ENCODE measurements at places on chromosomes 7 and 10.

- DNase-seq: no peak
Measured at GRCh38 chr10:13784067-13784466, 197.3 kb downstream of the PRPF18 start.

GRCh38 chr10:76130892-76131291 lies 699.5 kb downstream of the LRMDA start:
- no peak for DNase-seq

DNA sequence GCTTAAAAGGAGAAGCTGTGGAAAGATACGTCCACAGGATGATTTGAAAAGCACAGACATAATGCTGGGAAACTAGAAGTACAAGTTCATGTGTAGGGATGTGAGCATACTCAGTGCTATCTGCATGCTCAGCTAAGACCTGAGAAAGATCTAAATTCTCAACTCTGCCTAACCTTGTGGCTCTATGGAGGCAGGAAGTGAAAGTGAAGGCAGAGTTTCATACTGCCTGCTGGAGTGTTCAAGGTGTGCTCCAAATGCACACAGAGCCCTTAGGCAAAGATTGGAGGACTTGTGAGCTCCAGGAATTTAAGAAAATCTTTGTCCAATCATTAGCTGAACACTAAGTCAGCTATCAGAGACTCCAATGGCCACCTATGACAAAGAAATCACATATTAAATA lies 190.9 kb downstream of the RNLS start:
- no peak for DNase-seq

DNA sequence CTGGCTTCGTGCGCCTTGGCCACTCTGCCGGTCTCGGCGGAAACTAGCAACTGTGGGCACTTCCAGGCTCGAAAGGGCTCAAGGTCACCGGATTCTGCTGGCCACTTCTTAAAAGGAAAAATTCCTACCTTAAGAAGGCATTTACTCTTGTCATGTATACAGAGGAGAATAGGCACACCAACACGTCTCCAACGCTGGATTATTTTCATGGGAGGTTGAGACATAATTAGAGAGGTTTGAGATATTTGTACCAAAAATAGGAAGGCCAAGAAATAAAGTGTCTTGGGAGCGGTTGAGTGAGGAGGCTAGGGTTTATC lies 4.5 kb upstream of the CYP26A1 start:
- no peak for DNase-seq

DNA sequence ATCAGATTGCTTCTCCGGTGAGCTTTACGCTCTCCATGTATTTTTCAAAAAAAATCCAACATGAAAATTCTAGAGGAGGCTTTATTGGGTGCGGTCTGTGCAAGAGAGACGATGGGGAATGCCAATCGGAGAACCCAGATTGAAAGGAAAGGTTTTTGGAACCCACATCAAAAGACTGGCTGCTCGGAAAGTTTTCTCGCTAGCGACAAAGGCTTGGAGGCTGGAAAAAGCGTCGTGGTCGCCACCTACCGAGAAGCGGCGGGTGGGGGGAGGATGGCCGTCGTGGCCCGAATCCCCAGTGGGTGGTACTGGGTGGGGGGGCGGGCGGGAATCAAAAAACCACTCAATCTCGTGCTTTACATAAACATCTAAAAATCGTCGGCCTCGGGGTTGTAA lies 1.1 kb upstream of the GTF2I start:
- peak; percentile 38 for DNase-seq

DNA sequence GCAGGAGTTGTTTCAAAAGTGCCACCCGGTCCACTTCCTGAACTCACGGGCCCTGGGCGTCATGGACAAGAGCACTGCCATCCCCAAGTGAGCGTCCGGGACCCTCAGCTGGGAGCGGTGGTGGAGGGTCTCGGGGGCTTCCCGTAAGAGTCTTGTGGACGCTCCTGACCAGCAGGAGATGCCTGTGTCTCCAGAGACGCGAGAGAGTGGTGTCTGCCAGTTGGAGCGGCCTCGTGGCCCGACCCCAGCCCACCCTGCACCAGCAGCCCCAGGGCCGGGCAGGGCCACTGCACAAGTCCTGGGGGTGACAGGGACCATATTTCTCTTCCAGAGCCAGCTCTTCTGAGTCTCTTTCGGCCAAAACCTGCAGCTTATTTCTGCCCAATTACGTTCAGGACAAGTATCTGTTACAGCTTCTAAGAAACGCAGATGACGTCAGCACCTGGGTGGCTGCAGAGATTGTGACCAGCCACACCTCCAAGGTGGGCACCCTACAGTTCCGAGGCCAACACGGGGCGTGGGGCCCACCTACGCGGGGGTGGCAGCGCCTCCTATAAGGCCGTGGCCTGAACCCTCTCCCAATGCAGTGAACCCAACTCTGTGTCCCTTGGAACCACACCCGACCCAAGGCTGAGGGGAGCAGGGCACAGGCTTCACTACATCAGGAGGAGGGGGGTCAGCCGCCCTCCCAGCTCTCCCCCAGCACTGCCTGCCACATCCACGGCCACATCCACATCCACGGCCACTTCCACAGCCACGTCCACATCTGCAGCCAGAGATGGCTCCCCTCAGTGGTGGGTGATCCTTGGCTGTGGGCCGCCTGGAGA lies 16.2 kb upstream of the UTF1 start:
- no peak for DNase-seq

GRCh38 chr7:142420554-142421362 lies 162.9 kb upstream of the PRSS58 start:
- no peak for DNase-seq

- DNase-seq: no peak
Measured at GRCh38 chr7:143882604-143883078, 19.3 kb downstream of the TCAF1 start.

DNA sequence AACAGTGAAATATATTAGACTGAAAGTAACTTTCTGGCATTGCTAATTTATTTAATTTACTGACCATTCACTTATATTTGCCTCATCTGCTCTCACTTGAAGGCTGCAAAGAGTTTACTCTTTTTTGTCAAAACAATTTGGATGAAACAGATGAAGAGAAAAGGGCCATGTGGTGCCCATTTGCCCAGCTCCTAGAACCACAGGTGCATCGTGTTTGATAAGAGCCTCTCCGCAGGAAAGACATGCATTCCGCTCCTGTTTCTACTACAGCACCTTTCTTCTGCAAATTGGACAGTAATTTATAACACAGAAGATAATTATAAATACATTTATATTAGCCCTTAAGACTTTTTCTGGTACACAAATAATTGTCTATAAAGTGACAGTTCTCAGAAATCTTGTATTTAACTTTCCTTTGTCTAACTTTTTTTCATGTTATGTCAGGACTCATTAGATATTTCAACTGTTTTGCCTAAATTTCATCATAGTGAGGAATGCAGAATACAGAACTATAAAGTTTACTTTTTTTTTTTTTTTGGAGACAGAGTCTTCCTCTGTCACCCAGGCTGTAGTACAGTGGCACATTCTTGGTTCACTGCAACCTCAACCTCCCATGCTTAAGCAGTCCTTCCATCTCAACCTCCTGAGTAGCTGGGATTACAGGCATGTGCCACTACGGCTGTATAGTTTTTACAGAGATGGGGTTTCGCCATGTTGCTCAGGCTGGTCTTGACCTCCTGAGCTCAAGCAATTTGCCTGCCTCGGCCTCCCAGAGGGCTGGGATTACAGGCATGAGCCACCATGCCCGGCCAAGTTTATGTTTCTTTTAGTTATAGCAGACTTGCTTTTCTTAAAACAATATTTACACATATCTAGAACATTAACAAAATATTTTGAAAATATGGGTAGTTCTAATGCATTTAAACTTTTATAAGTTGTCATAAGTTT lies 869 bp downstream of the LAMB4 start:
- DNase-seq: no peak

DNA sequence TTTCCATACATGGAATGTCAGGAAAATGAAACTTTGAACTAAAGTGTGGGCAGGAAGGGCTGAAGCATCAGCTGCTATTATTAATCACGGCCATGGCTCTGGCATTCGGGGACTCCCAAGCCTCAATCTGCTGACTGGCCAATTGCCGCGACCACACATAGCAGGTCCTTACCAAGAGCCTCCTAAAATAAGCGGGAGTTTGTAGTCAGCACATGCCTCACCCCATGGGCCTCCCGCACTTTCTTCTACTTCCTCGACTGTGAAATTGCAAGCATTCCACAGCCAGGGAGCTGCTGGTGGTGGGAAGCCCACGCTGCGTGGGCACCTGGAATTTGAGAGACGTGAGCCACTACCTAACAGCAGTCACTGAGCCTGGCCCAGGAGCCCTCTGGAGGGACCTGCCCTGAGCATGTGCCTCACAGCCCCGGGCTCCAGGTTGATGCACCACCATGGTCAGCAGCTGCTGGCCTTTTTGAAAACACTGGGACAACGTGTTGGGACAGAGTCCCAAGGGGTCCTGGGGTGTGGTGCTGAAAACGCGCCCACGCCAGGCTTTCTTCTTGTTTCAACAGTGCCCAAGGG lies 211.4 kb downstream of the TNS3 start:
- DNase-seq: no peak

All from stimulated activated CD8-positive, alpha-beta memory T cell treated with anti-CD3 and anti-CD28 coated beads, Interleukin-4, amount 100 ng/mL, for 4 hours (primary cell).